HS-27A (cell line): ENCODE measurements at places on chromosomes 1 and 21.

DNA sequence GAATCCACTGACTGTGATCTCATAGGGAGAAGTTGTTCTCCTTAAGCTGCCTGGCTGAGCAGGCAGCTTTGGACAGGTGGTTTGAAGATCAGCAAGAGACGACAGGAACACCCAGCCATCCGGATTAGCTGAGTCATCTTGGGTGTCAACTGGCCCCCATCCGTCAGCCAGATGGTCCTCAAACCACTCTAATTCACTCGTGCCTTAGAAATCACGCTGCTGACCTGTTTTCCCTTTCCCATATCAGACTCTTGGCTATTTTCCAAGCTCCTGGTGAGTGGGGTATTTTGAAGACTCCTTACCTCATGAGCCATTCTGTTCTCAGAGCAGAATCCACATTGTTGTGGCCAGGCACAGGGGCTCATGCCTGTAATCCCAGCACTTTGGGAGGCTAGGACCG is 149.1 kb upstream of the L1TD1 start:
- no peak for DNase-seq

DNA sequence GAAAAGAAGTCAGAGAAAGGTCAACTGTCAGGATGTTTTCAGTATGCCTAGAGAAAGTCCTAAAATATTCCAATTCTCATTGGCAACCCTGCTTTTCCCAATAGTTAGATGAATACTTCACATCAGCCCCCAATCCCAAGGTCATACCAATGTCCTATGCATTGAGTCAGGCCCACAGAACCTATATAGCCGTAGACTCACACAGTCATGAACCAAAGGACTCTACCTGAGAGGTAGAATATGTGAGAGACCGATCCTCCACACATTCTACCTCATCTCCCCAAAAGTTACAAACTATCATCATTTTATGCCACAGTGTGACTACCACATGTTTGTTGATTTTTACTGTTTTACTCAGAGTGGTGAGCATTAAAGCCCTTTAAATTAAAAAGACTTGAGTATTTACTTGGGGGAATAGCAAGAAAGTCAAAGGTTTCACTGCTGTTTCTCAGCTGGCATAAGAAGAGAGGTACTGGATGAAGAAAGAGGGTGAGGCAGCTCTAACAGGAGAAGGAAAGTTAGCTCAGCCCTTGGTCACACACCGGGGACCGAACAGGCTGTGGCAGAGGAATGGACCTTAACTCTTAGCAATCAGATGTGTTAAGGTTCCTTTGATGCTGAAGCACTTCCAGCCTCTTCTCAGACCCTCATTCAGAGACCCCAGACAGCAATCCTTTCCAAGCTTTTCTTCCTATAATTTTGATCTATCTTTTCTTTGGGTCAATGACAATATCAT is 937 bp downstream of the CD48 start:
- DNase-seq = no peak

GRCh38 chr1:58650141-58650540 is 49.7 kb downstream of the MYSM1 start:
- no peak for DNase-seq

DNA sequence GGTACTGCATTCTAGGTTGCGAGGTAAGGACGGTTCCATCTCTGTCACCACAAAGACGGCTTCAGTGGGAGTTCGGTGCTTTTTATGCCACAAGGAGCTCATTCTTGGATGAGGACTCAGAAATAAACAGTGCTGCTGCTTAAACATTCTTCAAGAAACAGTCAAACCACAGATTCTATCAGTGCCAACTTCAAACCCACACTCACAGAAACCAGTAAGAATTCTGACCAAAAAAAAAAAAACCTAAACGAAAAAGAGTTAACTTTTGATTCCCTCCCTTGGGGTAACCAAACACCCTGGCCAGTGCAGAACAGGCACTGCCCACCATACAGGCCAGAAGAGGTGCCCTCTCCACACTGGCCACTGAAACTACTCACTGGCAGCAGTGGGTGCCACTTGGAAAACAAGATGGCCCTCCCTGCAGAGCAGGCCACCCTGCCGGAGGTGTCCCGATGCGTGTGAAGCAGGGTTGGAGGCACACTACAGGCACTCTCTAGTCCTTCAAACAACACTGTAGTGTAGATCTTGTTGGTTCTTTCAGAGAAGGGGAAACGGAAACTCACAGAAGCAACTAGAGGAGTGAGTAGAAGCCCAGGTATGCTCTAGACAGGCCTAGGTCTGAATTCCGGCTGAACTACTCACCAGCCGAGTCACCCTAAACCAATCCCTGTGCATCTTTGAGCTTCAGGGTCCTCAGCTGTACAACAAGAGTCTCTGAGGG is 87.3 kb upstream of the TLR5 start:
- peak; percentile 81 for DNase-seq

DNA sequence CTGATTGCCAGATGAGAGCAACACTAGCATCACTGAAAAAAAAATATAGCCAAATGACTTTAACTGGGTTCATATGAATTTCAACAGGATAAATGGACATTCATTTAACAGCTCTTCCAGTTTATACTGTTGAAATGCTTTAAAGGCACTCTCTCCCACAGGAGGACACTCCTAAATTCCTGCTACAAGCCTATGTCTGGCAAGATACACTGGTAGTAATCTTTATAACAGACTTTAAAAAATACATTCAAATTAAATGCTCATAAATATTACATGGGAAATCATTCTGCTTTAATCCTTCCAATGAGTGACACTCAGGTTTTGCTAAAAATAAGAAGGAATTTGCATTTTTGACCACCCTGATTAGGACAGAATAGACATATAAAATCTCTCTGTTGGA is 526.7 kb upstream of the ADAMTS5 start:
- DNase-seq = no peak

GRCh38 chr1:208541225-208541855 is 297.2 kb upstream of the PLXNA2 start:
- DNase-seq = no peak

- no peak for DNase-seq
Observed at GRCh38 chr1:82073071-82073470, 272.3 kb downstream of the ADGRL2 start.

DNA sequence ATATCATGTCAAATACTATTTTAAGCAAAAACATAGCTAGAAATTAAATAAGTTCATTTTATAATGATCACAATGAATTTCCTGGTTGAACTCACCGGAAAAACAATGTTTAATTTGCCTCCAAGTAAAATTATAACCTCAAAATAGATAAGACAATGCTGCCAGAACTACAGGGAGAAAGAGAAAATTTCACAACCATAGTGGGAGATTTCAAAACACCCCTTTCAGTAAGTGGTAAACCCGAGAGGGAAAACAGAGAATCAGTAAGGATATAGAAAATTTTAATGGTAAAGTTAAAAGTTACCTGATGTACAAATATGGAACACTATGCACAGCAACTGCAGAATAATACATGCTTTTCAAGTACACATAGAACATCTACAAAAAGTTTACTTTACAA is 43.2 kb upstream of the PLA2G4A start:
- no peak for DNase-seq

DNA sequence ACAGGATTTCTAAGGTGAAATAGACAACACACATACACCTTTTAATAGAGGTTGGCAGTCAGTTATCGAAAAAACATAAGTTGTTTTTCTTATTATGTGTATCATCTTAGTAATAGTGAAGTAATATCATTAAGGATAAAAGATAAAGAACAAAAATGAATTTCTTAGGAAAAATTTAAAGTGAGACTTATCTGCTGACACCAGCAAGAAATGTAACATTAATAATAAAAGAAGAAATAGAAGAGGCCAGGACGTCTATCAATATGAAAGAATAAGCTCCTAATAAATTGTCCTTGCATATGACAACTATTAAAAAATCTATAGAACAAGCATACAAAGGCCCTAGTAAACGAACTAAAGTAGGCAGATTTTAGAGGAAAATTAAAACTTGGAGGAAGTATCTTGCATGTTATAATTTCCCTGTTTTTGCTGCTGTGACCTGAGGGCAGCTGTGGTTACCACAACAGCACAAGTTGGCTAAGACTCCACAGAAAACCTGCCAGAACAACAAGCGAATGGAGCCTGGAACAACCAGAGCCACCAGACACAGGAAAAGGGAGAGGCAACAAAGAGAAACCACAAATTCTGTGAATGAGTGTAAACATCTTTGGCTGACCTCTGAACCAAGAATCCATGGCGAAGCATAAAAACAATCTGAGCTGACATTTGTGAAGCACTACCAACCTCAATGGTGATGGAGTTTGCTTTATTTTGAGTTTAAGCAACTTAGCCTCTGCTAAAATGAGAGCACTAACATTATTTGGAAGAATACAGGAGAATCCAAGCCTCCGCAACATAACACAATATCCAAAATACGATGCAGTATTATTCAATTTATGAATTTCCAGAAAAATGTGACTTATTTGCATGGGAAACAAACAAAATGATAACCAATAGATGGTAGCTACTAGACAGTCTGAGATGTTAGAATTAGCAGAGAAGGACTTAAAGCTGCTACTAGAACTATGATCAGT is 207.5 kb downstream of the KCNT2 start:
- peak; percentile 33 for DNase-seq

DNA sequence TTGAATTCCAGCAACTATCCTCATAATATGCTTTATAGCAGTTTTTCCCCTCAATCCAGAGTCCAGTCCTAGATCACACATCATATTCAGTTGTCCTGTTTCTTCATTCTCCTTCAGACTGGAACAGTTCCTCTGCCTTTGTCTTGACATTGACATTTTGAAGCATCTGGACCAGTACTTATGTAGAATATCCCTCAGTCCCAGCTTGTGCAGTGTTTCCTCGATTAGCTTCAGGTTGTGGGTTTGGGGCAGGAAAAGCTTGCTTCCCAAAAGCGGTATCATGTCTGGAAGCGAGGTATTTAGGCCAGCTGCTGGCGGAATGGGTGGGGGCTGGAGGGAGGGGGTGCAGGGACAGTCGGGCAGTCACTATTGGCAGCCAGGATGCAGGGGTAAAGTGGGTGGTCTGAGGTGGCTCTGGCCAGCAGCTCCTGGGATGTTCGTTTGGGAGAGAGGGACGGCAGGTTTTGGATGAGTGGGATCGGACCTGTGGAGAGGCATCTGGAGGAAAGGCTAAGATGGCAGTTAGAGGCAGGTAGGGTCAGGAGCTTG is 6.5 kb downstream of the THEMIS2 start:
- DNase-seq = no peak

GRCh38 chr1:39117899-39118450 is 86.5 kb upstream of the MACF1 start:
- no peak for DNase-seq

DNA sequence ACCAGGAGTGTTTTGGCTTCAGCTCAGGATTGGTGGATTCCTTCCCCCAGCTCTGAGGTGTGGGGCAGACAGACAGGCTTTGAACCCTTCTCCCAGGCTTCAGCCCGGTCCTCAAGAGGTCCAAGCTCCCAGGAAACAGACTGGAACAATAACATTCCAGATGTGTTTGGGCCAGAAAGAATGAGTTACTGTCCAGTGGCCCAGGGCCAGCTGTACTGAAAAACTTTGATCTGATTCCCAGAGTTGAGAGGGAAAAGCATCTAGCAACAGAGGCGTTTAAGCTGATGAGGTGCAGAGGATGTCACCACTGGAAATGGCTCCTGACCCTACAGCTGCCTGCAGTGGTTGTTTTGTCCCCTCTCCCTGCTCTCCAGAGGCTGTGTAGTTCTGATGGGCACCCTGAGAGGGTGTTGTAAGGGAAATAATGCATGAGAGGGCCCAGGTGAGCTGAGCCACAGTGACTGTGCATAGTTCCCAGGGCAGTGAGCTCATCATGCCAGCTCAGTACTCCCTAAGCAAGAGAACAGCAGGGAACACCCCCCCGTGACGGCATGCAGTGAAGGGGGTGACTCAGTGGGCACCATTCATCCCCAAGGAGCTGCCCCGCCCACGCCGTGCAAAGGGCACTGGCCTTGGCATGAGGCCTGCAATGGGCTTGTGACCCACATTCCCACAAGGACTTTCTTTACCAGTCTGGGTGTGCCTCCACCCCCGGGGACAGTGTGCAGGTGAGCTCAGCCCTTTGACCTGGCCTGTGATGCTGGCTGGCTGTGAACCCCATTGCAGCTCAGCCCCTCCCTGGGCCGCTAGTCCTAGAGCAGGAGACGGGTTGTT is 13.8 kb upstream of the SFN start:
- DNase-seq = peak; percentile 72

GRCh38 chr1:100414693-100415497 is 62.6 kb downstream of the CDC14A start:
- no peak for DNase-seq

GRCh38 chr1:44571712-44572571 is 102.3 kb downstream of the TMEM53 start:
- no peak for DNase-seq

DNA sequence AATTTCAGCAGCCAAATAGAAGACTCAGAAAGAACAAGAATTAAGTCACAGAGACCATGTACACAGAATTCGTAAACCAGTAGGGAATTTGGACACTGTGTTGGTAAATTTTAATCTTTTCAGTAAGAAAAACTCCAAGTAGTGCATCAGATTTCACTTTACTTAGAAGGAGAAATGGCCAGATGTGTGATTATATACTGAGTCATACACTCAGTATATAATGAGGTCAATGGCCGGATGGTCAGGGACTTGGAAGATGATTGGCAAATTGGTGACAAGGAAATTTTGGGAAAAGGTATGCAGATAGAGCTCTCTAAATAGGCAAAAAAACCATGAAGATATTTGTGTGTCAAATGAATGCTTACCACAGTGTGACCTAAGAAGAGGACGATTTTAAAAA is 399.8 kb upstream of the LRRC7 start:
- DNase-seq = no peak

DNA sequence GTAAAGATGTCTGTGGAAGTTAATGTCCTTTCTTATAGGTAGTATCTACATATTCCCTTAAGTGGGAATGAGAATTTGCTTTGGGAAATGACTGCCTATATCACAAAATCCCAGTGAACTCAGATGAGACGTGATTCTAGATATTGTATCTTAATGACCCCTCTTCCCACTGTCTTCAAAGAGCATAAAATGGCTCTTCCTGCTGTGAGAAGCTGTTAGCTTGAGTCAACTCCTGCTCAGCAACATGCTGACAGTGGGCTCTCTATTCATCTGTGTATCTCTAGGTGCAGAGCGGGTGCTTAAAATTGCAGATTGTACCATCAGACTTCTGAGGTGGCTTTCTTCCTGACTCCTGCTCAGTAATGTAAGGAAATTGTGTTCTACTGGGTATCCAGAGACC is 100.6 kb downstream of the SPAG17 start:
- DNase-seq = no peak

- no peak for DNase-seq
Observed at GRCh38 chr21:45699251-45699942, 55.9 kb downstream of the PCBP3 start.

DNA sequence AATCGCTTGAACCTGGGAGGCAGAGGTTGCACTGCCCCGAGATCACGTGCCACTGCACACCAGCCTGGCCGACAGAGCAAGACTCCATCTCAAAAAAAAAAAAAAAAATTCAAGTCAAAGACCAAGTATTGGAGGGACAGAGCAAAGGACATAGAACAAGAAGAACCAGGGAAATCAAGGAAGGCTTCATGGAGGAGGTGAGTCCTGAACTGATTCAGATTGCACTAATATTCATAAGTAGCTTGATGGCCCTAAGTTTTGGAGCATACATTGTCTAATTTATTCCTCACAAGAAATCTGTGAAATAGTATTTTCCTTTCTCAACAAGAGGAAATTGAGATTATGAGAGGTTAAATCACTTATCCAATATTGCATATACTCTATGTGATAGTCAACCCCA is 3.9 kb upstream of the PRR9 start:
- DNase-seq = no peak

- DNase-seq = no peak
Observed at GRCh38 chr1:62437273-62437940, 558 bp downstream of the USP1 start.
